ENCODE measurements at places on chromosomes 6 and 20. TPM values are rescaled to one million over a fixed set of nuclear protein-coding genes. Genes with fewer than 3 reads are reported as not detected.

- no peak for DNase-seq
Observed at GRCh38 chr6:168166627-168167026, 87.6 kb upstream of the FRMD1 start.

DNA sequence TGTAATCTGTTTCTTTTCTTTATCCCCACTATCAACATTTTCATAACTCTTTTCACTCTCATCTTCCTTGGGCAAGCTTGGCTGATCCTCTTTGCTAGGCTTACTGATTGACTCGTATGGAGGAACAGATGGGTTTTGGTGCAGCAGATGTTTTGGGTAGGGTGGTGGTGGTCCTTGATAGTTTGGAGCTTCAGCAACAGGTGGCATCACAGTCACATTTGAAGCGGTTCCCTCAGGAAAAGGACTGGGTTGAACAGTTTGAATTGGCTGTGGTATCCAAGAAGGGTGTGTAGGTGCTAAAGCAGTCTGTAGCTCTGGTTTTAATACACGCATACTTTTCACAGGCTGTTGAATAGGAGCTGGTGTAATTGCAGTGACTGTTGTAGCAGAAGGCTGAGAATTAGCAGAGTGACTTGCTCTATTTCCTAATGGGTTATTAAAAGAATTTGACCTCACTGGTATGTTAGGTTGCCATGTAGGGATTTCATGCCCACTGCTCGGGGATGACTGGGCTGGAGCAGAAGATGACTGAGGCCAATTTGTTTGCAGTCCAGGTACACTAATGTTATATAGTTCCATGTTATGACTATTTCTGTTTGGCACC lies 34.5 kb downstream of the LATS1 start:
- no peak for DNase-seq

DNA sequence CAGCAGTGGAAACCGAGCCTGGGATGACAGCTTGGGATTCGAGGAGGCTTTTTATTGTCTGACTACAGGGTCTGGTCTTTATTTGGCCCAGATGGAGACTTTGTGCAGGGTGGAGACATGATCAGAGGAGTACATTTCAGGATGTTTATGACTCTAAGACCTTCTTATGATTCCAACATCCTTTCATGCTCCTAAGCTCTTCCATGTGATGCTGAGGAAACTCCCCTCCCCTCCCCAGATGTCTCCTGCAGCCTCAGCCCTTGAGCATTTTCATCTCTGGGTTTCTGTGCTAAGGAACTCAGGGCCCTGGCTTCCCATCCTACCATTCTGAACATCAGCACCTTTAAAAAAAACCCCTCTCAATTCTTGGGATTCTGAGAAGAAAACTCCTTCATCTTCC lies 186.6 kb downstream of the SOX4 start:
- no peak for DNase-seq

- no peak for DNase-seq
Observed at GRCh38 chr20:2797136-2797983, 3.1 kb downstream of the CPXM1 start.

DNA sequence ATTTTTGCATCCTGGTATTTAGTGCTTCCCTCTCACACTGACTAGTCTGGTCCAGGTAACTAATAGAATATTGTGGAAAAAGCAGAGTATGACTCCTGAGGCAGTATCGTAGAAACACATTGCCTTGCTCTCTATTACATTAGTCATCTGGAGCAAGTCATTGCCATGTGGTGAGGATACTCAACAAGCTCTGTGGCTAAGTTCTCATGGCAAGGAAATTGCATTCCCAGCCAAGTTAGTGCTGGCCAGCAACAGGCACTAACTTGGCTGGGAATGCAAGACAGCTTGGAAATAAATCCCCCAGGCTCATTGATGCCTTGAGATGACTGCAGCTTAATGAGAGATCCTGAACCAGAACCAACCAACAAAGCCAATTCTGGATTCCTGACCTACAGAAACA lies 39.7 kb upstream of the HTR1B start:
- no peak for DNase-seq

GRCh38 chr6:108052706-108053105 lies 21.8 kb downstream of the OSTM1 start:
- no peak for DNase-seq

GRCh38 chr20:7171911-7172310 lies 404.4 kb downstream of the BMP2 start:
- DNase-seq = no peak

DNA sequence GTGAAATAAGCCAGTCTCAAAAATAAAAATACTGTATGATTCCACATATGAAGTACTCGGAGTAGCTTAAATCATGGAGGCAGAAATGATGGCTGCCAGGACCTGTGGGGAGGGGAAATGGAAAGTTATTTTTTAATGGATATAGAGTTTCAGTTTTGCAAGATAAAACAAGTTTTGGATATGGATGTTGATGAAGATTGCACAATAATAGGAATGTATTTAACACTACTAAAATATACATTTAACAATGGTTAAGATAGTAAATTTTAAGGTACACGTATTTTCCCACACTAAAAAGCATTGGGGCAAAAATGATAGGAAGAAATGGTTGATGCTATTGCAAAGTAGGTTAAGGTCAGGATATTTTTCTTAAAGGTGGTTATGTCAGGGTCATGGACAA lies 1058.9 kb upstream of the MAP3K7 start:
- DNase-seq = no peak

DNA sequence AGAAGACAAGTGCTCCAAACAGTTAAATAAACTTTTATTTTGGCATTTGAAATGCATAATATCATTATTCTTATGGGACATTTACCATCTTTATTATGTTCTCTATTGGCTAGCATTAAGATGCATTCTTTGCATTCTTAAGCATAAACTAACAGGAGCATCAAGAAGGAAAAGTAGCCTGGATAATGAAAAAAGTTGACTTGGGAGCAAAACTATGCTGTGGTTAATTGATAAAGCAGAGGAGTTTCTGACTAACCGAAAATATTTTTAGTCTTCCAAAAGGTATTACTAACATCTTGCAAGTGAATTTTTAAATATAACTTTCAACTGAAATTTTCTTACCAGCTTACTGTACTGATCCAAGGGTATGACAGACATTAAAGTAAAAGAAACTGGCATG lies 140.3 kb downstream of the FLRT3 start:
- peak; percentile 10 for DNase-seq

DNA sequence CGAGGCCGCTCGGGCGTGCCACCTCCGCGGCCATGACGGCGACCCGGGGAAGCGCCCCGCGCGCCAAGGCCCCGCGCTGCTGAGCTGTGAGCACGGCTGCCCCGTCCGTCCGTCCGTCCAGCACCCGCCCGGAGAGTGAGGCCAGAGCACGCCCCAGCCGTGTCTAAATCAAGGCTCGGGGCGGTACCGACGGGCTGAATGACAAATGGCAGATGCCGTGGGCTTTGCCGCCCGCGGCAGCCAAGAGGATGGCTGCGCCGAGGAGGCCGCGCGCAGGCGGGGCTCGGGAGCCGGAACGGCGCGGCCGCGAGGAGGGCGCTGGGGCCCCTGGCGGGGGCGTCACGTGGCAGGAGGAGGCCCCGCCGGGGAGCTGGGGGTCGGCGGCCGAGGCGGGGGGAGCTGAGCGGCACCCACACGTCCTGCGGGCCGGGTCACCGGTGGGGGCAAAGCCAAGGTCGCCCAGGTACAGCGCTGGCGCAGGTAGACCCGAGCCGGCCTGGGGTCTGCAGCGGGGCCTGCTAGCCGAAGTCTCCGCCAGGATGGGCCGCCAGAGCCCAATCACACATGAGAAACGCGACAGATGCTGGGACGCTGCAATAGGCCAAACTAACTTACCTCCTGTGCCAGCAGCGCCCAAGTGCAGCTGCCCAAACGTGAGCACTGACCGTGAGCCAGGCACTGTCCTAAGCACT lies at the start of gene PLAGL1:
PLAGL1 (minus strand) TSS at position 140 of the 692 bp plus-strand sequence. CDS start 60,123 bp downstream, outside the sequence.
- DNase-seq = peak; percentile 16

GRCh38 chr6:139344186-139344963 lies 30.1 kb downstream of the CITED2 start:
- no peak for DNase-seq

DNA sequence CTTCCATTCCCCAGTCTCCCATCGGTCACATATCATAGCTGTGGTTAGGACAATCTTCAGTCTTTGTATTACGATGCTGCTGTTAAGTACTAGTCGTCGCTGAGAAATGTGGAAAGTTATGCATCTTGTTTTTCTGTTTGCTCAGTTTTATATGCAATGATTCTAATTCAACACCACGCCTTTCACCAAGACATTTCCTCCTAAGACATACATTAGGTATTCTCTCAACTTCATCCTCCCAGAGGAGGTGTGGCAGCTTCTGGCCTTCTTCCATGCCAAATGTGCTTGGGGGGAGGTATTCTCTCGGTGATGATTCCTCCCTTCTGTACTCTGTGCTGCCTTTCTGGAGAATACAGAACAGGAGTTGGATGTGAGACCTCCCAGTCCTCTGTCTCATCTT lies 66.1 kb downstream of the B4GALT5 start:
- DNase-seq = no peak

DNA sequence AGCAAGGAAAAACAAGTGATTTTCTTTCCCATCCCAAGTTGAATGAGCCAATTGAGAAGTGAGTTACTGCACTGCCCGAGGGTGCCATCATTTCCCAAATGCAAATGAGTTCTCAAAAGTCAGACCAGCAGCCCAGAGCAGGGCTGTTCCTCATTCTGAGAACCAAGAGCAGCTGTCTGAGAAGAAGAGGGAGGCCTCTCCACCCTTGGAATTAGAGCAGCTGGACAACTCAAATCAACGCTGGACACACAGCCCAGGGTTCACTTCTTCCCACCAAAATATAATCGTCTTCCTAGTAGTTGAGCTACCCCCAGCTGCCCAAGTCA lies 4.6 kb upstream of the PREX1 start:
- DNase-seq = no peak

DNA sequence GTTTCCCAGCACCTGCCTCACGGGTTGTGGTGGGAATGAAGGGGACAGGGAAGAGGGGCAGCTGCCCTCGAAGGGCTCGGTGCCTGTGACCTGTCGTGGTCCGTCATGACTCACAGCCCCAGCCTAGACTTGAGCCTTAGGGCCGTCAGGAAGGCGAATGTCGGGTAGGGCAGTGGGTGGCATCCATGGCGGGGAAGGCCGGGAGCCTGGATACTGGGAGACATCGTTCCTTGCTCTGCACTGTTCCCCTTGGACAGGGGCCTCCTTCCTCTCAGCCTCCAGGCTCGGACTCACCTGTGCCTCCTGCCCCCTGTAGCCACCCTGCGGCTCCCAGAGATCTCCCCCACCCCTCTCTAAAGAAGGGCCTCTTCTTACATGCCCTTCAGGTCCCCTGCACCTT lies 52.2 kb upstream of the APCDD1L start:
- DNase-seq = no peak

DNA sequence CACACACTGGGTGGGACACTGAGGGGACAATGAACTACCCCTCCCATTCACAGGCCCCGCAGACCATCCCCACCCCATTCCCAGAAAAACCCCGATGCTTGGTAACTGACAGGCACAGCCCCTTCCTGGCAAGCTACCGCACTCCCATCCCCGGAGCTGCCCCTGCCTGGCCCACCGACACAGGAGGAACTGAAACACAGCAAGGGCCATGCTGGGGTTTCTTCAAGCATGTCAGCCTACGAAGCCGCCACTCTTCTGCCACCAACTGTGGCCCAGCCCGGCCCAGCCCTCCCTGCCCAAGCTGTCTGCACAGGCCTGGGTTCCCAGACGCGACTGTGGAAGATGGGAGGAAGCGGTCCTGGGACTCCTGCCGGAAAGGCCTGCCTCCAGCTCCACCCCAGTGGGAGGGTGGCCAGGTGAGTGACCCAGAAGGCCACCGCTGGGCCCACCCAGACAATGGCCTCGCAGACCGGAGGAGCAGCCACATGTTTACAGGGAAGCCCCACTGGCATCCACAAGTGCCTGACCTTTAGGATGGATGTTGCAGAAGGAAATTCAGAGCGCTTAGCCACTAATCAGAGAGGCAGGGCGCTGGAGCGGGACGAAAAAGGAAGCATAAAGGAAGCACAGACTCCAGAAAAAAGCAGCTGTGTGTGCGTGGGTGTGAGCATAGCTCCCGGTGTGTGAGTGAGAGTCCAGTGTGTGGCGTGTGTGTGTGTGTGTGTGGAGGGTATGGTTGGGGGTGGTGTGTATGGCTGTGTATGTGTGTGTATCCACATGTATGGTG lies 91.6 kb downstream of the PRND start:
- DNase-seq = no peak

DNA sequence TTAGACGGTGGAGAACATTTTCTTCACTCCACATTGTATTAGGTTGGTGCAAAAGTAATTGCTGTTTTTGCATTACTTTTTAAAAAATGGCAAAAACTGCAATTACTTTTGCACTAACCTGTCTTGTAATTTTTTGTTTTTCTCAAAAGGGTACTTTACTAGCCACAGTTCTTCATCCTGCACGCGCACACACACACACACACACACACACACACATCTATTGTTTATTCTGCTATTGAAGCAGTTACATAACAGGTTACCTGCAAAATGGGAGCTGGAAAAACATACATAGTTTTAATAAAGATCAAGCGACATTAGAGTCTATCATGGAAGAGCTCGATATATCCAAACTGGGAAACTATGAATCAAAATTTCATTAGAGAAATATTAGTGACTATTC lies 235.2 kb downstream of the SIM1 start:
- no peak for DNase-seq

- peak; percentile 51 for DNase-seq
Observed at GRCh38 chr6:32076321-32076809, 32.8 kb downstream of the TNXB start.

GRCh38 chr6:156828280-156828703 lies 51.1 kb downstream of the ARID1B start:
- DNase-seq = peak; percentile 55

DNA sequence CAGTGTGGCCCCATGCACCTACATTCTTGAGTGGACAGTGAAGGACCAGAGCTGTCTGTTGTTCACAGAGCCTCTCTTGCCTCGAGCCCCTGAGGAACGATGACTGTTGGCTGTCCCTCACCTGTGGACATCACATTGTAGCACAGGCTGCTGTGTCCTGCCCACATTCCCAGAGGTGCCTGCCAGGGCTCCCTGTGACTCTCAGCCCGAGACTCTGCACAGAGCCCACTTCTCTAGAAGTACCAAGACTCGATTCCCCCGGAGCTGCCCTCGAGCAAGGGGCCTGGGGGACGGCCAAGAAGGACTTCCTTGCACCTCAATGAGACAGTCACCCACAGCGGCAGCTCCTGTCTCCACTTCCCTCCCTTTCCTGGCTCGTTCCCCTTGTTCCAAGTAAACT lies 28.6 kb upstream of the DLGAP4 start:
- no peak for DNase-seq

Gene LIME1
- 1.5 TPM for polyA plus RNA-seq

Gene BTNL2
- not detected for polyA plus RNA-seq

Gene TGM2
- 398 TPM for polyA plus RNA-seq

Gene ADGB
- polyA plus RNA-seq = not detected

Gene KIF6
- 0.02 TPM for polyA plus RNA-seq

Gene PCSK2
- polyA plus RNA-seq = not detected

Gene RIN2
- polyA plus RNA-seq = 60.8 TPM

Gene IRF4
- polyA plus RNA-seq = not detected

Gene GNAS-AS1
- polyA plus RNA-seq = 0.65 TPM

Gene THBS2
- 95.8 TPM for polyA plus RNA-seq

Gene C20orf202
- polyA plus RNA-seq = not detected

Gene PPARD
- polyA plus RNA-seq = 32.9 TPM

Gene KIFC1
- 10.2 TPM for polyA plus RNA-seq

Gene RUNX2
- 3.4 TPM for polyA plus RNA-seq

Gene BHLHE23
- polyA plus RNA-seq = not detected

Gene MYLK4
- 0.22 TPM for polyA plus RNA-seq

Gene MAS1
- not detected for polyA plus RNA-seq

Gene B4GALT5
- polyA plus RNA-seq = 32.5 TPM

Gene DEFB132
- polyA plus RNA-seq = not detected

Gene SLC35B2
- polyA plus RNA-seq = 107 TPM

Gene CALHM6
- polyA plus RNA-seq = 0.81 TPM
